Muscle of arm (tissue), 14 donors: ENCODE measurements at places on chromosomes 6 and 20.

DNA sequence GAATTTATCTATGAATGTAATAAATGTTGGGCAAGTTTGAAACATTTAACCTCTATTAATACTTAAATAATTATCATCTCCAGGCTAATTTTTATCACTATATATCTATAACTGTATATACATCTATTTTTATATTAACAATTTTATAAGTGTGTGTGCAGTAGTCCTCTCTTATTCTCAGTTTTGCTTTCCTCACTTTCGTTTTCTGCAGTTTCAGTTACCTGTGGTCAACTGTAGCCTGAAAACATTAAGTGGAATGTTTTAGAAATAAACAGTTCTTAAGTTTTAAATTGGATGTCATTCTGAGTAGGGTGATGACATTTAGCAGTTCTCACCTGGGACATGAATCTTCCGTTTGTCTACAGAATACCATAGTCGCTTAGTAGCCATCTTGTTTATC, 379.4 kb upstream of the MAN1A1 start:
- DNase-seq: no peak

- no peak for DNase-seq
These were observed 1.3 kb downstream of the NOTCH4 start for GRCh38 chr6:32222333-32223230.

DNA sequence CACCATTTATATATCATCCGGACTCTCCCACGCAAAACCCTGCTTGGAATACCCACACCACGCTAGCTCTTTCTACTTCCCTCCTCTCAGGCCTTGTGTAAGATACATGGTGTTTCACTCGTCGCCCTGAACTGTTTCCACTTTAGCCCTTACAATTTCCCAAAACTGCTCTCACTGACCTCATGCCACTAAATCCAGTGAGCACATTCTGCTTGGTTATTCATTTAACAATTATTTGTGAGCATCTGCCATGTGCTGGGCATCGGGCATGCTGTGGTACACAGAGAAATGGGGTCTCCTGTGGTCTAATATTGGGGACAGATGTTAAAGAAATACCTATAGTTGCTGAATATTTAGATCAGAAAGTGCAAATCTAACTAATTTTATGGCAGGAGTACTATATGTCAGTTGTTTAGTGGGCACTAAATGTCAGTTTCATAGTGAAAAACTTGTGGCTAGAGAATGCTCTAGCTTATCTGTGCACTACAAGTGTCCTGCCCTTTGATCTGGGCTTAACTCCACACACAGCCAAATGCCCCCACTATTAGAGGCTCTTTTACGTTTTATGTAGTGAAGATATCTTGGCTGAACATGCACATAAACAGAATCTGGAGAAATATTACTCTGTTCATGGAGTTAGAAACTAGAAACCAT, 41.0 kb downstream of the PLEKHG1 start:
- DNase-seq: no peak

DNA sequence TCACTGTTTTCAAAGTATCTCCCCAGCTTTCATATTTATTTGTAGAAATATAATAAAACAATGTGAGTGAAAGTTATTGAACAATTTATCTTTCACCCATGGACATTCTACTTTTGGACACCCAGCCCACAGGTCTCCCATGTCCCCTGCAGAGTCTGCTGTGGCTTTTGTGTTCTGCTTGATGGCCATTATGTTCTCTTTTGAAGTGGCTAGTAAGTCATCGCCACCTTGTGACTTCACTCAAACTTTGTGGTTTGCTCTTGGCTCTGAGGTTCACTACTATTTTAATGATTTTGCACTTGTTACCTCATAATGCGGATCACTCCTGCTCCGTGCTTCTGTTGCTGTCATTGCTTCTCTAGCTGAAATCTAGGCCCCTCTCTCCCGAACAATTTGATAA, 10.2 kb upstream of the DEFB113 start:
- no peak for DNase-seq

DNA sequence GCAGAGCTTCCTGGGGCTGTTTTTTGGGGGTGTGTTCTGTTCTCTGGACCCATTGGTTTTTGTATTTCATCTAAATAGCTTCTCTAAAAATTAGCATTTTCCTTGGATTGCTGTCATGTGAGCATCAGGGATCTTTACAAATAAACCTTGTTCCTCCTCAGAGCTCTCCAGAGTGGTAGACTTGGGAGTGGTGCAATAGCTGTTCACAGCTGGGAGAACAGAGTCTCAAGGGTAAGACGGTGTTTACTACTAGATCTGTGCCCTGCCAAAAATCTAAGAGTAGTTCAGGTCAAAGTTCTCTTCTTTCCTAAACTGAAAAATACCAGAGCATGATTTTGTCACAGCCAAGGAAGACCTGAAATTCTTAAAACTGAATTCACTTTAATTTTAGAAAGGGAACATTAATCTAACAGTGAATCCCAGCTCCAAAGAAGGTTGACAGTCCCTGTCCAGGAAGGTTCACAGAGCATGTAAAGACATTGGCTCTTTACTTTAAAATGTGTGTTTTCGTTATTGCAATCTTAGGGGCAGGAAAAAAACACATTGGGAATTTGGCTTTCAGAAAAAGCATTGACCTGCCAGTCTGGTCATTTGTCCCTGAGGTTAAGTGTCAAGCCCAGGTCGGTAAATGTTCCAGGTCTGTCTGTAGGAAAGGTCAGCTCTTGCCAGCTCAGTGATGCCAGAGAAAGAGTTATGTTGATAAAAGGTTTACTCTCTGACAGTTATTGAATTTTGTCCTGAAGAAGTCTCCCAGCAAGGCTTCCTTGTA, 43.3 kb downstream of the VAPB start:
- no peak for DNase-seq

- no peak for DNase-seq
These were observed 80.8 kb upstream of the COL21A1 start for GRCh38 chr6:56327946-56328727.

DNA sequence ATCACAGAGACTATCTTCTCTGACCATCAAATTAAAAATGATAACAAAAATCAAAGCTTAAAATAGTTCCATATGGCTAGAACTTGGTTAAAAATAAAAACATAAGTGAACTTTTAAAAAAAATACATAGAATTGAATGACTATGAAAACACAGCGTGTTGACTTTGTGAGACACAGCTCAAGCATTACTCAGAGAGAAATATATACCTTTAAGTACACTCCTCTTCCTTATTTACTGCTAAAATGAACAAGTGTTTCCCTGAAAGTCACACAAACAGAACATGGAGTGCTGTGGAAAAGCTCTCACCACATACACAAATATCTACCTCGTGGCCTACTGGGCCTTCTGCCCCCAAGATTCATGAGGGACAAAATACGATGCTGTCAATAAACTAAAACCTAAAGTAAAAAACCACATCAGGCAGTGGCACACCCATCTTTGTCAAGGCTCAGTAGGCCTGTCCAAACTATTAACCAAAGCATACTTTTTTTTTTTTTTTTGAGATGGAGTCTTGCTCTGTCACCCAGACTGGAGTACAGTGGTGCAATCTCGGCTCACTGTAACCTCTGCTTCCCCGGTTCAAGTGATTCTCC, 7.5 kb downstream of the FAXC start:
- no peak for DNase-seq
